Fibroblast of villous mesenchyme (primary cell): ENCODE measurements at places on chromosomes 5 and 9. TPM values are rescaled to one million over a fixed set of nuclear protein-coding genes. Genes with fewer than 3 reads are reported as not detected.

The SGTB gene
- 15.5 and 21.2 TPM in 2 replicates for total RNA-seq

The HDAC3 gene
- 49.0 and 53.5 TPM in 2 replicates for total RNA-seq

The NUTM2F gene
- total RNA-seq: not detected in 2 replicates

DNA sequence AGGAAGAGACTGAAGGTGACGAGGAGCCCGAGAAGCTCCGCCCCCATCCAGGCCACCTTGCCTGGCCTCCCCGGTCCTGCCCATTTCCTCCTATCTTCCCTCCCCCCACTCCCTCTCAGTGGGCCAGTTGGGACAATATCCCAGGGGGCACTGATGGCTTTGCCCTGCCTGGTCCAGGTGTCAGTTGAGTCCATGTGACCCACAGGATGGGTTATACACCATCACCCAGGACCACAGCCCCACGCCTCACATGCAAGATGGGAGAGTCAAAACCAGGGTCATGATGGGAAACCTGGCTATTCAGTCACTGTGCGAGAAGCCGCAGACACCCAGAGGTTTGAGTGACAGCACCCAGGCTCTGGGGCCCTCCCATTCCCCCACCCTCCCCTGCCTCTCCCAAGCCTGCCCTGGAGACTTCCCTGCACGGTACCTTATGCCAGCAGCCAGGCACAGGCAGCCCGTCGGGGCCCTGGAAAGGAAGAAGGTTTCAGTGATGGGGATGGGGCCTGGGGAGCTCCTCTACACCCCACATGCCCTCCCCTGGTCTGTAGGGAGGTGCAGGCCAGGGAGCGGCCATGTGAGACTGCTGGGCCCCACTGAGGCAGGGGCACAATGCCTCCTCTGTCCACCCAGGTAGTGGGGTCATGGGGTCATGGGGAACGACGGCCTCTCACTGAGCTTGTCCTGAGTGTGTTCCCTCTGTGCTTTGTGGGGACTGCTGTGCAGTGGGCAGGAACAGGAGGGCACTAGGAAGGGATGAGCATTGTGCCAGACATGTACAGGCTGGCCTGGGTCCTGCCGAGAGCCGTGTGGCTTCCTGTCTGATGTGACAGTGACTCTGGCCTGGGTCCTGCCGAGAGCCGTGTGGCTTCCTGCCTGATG lies 6.3 kb upstream of the PHYKPL start:
- DNase-seq: no peak

DNA sequence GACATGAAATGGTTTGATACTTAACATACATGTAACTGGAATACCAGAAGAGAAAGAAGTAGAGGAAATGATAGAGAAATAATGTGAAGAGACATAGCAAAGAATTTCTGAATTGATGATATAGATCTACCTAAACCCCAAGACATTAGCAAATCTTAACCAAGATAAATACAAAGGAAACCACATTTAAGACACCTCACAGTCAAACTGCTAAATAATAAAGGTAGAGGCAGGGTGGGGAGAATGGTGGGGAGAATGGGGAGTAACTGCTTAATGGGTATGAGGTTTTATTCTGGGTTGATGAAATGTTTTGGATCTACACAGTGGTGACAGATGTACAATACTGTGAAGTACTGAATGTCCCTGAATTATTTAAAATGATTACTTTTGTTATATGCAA lies 17.5 kb downstream of the CARNMT1 start:
- DNase-seq: no peak

DNA sequence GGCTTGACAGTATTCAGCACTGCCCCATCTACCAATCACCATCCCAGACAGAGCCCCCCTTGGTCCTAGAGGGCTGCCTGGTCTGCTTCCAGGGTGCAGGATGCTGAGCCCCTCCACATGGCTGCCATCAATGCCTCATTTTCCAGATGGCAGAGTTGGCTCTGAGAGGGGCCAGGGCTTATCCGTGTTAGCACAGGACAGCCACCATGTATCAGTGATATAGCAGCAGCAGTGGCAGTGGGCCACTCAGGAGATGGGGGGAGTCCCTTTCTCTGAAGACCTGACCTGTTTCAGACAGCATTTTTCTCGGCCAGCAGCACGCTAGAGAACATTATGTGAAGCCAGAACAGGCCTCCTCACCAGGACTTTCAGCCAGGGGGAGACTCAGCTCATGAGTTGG lies 1.6 kb upstream of the SMIM32 start:
- no peak for DNase-seq

DNA sequence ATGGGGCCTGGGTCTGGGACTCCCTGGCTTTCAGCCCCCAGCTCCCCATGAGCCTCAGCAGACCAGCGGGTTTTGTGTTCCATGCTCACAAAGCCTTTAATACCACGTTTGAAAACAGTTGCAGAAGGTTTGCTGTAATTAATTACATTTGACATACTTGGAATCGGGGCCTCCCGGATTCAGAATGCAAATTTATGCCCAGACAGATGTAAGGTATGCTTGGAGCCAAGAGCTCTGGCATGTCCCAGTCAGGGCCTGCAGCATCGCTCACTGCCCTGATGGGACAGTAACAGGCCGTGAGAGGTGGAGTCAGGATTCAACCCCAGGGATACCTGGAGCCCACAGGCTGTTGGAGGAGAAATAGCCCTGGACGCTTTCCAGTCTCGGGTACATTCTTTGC lies 12.2 kb downstream of the ZNF618 start:
- DNase-seq: no peak

GRCh38 chr5:137791387-137791786 lies 37.2 kb upstream of the HNRNPA0 start:
- DNase-seq: no peak

DNA sequence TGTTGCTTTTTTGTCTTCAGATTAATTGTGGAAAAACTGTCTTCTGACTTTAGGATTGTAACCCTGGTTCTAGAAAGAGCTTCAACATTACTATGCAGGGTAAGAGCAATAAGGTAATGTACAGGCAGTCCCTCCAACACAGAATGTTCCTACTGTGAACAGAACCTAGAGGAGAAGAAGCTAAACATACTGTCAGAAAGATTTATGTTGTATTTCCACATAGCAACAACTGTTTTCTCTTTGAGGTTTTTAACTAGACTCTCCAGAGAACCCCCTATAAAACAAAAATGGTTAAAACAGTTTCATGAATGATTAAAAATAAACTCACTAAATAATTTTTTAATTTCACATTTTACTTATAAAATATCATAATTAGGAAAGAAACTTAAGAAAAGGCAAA lies 64.3 kb upstream of the NAA35 start:
- DNase-seq: peak; percentile 80

- DNase-seq: no peak
Measured at GRCh38 chr5:158513490-158514318, 586.0 kb downstream of the EBF1 start.

- DNase-seq: no peak
Measured at GRCh38 chr5:31680528-31680927, 41.6 kb downstream of the PDZD2 start.

- DNase-seq: no peak
Measured at GRCh38 chr5:142817949-142818431, 47.8 kb downstream of the ARHGAP26 start.

- DNase-seq: no peak
Measured at GRCh38 chr9:79940919-79941318, 369.2 kb downstream of the TLE4 start.

GRCh38 chr5:179820127-179820482 lies 600 bp upstream of the SQSTM1 start:
- no peak for DNase-seq
